ENCODE measurements at places on chromosomes 3 and 15.

DNA sequence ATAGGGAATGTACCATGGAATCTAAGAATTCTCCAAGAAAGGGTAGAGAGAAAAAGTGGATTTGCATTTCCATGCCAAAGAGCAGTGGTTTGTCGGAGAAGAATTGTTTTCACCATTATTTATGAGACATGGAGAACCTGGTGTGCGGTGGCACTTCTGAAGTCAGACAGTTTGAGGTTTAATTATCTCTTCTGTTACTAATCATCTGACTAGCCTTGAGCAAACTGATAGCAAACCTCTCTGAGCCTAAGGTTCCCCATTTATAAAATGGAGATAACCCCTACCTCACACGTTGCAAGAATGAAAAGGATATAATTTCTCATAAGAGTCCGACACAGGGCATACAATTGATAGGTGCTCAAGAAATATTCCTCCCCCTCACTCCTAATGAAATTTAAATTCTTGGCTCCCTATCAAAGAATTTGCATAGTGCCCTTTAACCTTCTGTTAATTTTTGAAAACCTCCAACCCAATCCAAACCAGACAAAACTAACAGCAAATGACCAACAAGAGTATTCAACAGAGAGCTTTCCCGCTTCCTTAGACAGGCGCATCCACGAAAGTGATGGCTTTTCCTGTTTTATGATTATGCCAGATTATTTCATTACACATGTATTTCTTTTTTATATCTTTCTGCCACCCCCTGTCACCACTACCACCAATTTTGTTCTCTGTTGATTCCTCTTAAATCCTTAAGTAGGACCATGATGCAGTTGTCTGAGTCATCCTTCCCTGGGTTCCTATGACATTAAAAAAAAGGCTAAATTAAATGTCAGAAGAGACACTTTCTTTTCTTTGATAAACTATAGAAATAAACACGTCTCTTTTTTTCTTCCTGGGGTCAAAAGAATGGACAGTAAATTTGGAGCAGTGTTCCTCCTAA, 28.5 kb downstream of the TMEM212 start:
- DNase-seq, result no peak

DNA sequence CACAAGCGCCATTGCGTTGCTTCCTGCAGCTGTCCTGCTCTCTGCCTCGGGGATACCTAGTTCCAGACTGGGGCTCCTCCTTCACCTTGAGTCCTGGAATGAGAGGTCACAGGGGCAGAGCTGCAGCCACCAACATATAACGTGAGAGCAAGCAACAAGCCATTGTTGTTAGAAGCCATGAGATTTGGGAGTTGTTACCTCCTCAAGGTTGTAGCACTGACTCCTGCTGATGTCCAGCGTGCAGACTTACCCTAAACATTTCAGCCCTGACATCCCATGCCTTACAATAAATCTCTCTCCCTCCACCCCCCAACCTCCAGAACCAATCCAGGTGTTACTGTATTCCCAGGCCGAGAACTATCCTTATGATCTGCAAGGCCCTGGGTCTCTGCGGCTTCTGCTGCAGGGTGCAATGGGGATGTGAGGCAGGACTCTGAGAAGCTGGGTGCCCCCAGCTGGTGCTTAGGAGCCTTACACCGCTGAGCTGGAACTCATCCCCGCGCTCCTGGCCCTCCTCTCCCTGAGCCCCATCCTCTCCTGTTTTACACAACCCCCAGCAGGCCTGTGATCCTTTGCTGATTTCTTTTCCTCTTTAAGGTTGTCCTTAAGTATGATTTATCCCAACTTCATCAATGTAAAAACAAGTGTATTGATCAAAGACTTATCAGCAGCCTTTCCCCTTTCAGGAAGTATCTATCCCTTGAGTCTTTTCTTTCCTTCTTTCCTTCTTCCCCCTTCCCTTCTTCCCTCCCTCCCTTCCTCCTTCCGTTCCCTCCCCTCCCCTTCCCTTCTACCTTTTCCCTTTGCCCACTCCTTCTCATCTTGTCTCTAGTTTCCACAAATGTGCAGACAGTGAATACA, 84.2 kb upstream of the ABHD2 start:
- DNase-seq, result no peak

DNA sequence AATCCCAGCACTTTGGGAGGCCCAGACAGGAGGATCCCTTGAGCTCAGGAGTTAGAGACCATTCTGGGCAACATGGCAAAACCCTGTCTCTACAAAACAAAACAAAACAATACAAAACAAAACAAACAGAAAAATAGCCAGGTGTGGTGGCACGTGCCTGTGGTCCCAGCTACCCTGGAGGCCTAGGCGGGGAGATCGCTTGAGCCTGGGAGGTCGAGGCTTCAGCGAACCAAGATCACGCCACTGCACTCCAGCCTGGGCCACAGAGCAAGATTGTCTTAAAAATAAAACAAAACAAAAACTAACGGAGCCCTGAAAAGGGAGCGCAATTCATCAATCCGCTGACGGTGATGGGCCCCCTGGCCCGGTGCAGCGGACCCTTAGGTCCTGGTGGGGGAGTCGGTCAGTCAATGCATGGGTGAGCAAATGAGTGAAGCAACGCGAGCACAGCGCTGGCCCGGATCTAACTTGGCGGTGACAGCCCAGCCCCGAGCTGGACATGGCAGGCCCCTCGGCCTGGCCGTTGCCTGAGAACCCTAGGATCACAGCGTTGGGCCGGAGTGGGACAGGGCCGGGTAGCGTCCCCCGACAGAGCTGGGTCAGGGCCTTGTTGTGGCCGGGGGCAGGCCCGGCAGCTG, 52.4 kb upstream of the BLM start:
- DNase-seq, result no peak

DNA sequence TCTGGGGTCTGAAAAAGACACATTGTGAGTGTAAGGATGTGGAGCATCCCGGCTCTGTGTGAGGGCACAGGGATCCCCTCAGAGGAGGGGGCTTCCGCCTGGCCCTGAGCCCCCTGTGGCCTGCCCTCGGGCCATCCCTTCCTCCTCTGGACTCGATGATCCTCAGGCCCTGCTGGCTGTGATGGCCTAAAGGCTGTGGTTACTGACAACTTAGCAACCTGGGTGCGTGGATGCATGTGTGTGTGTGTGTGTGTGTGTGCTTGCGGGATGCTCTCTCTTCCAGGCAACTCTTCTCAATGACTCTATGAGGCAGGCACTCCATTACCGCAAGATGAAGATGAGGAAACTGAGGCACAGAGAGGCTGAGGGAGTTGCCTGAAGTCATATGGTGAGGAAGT, 66.0 kb downstream of the ASB7 start:
- DNase-seq, result no peak

- no peak for DNase-seq
These were observed 713.1 kb upstream of the NAALADL2 start for GRCh38 chr3:174146008-174146407.

GRCh38 chr3:101936419-101937356, 87.4 kb downstream of the NFKBIZ start:
- DNase-seq, result no peak

DNA sequence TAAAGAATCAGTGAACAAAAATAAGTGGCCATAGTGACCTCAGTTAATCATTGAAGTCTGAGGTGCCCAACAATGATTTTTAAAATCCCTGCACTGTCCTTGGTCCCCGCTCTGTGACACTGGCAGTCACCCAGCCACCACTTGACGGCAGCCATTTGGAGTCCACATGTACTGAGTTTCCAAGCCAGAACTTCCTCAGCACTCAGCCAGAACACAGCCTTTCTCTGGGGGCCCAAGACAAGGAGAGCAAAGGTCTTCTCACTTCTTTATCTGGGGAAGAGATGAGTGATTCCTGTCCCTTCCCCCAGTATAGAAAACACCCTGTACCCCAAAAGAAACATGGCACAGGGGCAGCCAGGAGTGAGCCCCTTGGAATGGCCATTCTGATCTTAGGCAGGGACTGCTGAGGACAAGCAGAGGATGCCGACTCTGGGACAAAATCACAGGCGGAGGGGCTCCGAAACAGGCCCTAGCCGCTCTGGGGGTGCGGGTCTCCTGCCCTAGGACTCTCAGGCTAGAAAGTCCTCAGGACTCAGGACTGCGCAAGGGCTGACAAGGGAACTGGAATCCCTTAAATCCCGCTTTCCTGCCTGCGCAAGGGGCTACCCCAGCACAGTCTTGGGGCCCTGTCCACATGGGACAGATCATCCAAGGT, 12.8 kb downstream of the PAK6 start:
- no peak for DNase-seq

GRCh38 chr3:114697401-114697800, 403.6 kb downstream of the TIGIT start:
- DNase-seq, result no peak

DNA sequence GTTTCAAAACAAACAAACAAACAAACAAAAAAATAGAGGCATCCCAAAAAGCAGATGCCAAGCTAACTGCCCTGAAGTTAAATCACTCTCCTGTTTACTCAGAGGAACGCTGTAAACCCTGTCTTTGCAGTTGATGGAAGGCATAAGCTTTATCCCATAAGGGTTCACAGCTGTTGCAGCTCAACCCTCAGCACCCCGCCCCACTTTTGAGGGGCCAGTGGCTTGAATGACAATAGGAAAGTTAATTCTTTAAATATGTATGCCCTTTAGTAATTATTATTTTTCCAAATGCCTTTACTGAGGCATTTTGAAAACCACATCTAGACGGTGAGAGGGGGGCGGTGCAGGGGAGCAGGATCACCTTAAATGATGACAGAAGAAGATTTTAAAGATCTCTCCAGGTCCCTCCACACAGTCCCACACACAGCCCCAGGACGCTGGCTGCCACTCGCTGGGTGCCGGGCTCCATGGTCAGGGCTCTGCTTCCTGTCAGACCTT, 272.1 kb downstream of the FAM43A start:
- no peak for DNase-seq

DNA sequence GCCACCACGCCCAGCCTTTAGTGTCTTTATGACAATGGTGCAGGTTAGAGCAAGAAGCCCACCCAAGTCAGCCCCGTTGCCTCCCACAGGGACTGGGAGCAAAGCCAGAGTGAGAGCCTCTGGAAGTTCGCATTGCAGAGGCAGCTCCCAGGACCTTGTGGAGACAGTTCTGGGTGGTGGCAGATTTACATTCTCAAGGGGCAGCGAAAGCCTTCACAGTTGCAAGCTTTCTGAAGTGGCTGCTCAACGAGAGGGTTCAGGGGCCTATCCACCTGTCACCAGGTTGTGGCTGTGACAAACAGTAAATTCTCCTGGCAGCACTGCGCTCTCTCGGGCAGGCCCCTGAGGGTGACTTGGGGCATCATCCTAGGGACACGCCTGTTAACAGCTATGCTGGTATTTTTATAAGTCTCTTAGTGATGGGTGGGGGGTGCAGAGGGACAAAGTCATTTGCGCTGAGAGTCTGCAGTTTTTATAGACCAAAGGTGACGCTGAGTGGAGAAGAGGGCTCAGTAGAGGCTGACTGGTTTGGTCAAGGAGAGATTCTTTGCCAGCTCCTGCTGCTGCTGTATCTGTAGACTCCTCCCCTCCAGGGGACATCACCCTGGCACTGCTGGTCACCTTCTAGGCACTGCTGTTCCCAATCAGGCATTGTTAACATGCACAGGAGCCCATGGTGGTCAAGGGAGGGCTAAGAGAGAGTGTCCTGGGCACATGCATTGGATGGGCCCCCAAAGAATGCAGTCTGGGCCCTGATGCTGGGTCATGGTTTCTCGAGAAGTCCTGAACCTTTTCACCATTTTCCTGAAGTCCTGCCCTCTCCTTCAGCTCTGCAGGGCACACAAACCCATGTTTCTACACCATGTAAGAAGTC, 57.5 kb upstream of the KLF13 start:
- DNase-seq, result no peak

- no peak for DNase-seq
These were observed 4.0 kb downstream of the GCSAM start for GRCh38 chr3:112128843-112129727.

DNA sequence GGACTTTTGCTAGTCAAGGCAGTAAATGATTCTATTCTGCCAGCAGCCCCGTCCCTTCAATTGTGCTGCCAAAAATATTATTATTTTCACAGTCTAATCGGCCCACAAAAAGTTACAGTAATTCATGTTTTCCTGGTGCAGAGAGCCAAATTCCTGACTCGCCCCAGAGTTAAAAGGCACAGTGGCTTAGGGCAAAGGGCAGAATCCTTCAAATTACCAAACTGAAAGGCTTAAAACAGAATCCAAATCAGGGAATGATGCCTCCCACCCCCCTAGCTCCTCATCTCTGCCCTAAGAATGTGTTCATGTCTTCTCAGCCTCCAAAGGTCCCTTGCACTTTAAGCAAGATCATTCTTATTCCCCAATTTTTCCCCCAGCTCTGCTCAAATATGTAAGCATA, 477.8 kb upstream of the PROK2 start:
- DNase-seq, result no peak

DNA sequence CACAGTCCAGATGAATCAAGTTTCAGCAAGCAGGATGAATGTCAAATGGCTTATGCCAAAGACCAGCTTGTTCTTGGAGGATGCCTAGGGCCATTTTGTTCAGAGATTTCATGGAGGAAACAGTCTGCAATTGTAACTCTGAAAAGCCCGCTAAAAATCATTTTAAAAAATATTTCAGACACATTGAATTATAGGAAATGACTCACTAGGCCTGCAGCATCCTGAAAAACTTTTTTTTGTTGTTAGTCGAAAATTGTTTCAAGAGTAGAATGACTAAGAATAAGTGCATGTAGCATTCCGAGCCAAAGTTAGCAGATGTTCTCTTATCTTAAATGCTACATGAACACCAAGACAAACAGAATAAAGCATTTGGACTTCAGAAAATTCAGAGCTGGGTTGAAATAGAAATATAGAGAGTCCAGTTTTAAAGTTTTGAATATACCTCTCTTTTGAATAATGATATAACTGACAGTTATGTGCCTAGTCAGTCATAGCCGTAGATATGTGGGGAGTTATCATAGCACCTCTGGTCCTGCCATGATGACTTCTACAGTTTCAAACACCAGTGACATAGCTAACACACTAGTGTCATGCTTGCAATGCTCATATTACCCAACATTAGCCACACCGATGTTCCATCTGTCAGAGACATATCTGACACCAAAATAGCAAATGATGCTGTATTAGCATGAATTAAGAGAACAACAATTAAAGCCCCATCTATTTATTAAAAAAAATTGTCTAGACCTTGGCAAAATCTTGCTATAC, 1462.8 kb upstream of the GBE1 start:
- no peak for DNase-seq

GRCh38 chr3:58370407-58370806, 37.7 kb downstream of the PXK start:
- DNase-seq, result no peak

- no peak for DNase-seq
These were observed 270.4 kb upstream of the MDFIC2 start for GRCh38 chr3:70582803-70583202.

- no peak for DNase-seq
These were observed 231.2 kb upstream of the TPRG1 start for GRCh38 chr3:188940573-188940932.

GRCh38 chr15:57320631-57321220, 55.6 kb upstream of the CGNL1 start:
- no peak for DNase-seq

- DNase-seq, result no peak
These were observed 509 bp upstream of the LRRC3B start for GRCh38 chr3:26621906-26622620.
